ENCODE measurements at places on chromosomes 16 and 17.

GRCh38 chr17:77933777-77934398 is 24.6 kb upstream of the TNRC6C start:
- H3K27me3 ChIP-seq = no peaks in the 10 kb centered on the region
- no peak overlapping the region for H3K27ac ChIP-seq
- no peak overlapping the region for H3K4me3 ChIP-seq
- no peaks in the 10 kb centered on the region for H3K36me3 ChIP-seq
- DNase-seq = no peak

DNA sequence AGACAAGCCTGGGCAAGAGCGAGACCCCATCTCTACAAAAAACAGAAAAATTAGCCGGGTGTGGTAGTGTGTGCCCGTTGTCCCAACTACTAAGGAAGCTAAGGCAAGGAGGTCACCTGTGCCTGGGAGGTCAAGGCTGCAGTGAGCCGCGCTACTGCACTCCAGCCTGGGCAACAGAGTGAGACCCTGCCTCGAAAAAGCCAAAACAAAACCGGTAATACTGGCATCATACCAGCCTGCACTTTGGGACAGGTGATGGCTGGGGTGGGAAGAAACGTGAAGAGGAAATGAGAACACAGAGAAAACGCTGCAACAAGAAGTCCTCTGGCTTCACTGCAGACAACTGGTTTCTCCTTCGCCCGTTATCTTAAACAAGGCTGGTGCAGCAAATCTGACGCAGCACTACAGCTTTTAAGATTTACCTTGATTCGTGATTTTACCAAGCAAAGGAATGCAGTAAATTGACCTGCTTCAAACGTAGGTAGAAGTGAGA is 725 bp upstream of the CASC3 start:
- peak overlapping the region; percentile 94 for H3K27ac ChIP-seq
- no peaks in the 10 kb centered on the region for H3K27me3 ChIP-seq
- no peaks in the 10 kb centered on the region for H3K4me1 ChIP-seq
- DNase-seq = no peak
- peak overlapping the region; percentile 75 for H3K4me3 ChIP-seq
- H3K36me3 ChIP-seq = peaks cover 9% of the 10 kb centered on the region

- no peak overlapping the region for H3K4me3 ChIP-seq
- no peaks in the 10 kb centered on the region for H3K4me1 ChIP-seq
- H3K36me3 ChIP-seq = no peaks in the 10 kb centered on the region
Observed at GRCh38 chr16:77591347-77591746, 131.0 kb upstream of the NUDT7 start.

DNA sequence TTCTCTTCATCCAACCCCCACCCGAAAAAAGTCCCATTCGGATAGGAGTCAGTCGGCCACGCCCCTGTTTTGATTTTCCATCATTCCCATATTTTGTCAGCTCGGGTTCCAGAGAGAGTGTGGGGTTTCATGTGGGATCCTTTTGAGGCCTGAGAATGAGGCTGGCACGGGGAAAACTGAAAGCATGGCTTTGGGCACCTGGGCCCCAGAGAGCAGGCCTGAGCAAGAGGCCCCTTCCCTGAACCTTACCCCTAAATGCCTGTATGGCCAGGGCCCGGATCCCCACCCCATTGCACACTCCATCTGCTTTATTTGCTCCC is 4.6 kb upstream of the HOXB4 start:
- no peak overlapping the region for H3K4me3 ChIP-seq
- DNase-seq = no peak
- H3K36me3 ChIP-seq = no peaks in the 10 kb centered on the region
- peaks cover 4% of the 10 kb centered on the region for H3K27me3 ChIP-seq
- peak overlapping the region; percentile 75 for H3K27ac ChIP-seq

DNA sequence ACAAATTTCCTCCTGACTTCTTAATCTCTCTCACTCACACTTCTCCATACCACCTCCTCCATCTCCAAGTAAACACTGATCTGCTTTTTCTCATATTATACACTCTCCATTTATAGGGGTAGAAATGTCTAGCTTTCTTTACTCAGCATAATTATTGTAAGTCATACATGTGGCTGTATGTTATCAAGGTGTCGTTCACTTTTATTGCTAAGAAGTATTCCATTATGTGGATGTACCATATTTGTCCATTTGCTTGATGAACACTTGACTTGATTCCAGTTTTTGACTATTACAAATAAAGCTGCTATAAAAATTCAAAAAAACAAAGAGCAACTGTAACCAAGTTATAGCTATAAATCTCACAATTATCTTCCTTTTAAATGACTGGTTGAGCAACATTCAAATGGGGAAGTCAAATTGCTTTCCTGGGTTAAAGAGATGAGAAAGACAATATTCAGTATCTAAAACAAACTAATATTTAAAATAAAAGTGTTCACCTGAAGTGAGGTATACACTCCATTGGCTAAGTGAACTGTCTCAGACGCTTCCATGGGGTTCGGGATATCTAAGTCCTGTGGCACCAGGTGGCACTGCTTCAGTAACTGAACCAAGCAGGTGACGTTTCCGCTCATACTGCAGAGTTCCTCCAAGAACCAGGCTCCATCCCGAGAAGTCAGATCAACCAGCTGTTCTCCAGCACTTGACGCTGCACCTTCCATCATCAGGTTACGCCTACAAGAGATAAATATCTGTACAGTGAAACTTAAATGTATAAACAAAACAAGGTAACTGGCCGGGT is 32.6 kb upstream of the ARL6IP1 start:
- no peak overlapping the region for H3K4me3 ChIP-seq
- no peaks in the 10 kb centered on the region for H3K27me3 ChIP-seq
- H3K27ac ChIP-seq = no peak overlapping the region
- H3K36me3 ChIP-seq = peaks cover 16% of the 10 kb centered on the region

GRCh38 chr16:3938471-3938842 is 57.9 kb upstream of the CREBBP start:
- H3K4me1 ChIP-seq = peaks cover 4% of the 10 kb centered on the region
- H3K4me3 ChIP-seq = no peak overlapping the region
- no peak overlapping the region for H3K27ac ChIP-seq
- H3K27me3 ChIP-seq = no peaks in the 10 kb centered on the region

- H3K36me3 ChIP-seq = no peaks in the 10 kb centered on the region
- no peaks in the 10 kb centered on the region for H3K4me1 ChIP-seq
- no peak for DNase-seq
- no peak overlapping the region for H3K4me3 ChIP-seq
Observed at GRCh38 chr16:85239239-85239638, 127.0 kb upstream of the CIBAR2 start.

DNA sequence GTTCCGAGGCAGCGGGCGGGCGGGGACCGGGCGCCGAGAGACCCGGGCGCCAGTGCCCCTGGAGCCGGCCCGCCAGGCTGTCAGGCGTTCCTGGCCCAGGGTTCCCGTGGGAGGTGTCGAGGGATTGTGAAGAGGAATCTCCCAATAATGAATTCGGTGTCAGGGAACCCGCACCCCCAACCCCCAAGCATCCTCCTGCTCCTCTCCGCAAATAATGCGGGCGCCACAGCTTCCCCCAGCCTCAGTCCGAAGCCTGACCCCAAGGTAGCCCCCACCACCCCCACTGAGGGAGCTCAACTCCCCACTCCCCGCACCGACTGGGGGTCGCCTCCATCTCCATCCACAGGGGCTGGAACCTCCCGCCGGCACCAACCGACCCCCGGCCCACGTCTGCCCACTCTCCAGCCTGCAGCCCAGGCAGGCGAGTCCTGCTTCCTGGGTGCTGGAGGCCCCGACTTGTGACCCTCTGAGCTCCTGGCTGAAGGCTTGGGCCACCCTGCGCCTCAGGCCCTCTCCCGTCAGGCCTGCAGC is 641 bp upstream of the CASKIN1 start:
- H3K36me3 ChIP-seq = no peaks in the 10 kb centered on the region
- no peak for DNase-seq
- H3K4me1 ChIP-seq = peaks cover 11% of the 10 kb centered on the region
- no peak overlapping the region for H3K27ac ChIP-seq
- H3K4me3 ChIP-seq = no peak overlapping the region

DNA sequence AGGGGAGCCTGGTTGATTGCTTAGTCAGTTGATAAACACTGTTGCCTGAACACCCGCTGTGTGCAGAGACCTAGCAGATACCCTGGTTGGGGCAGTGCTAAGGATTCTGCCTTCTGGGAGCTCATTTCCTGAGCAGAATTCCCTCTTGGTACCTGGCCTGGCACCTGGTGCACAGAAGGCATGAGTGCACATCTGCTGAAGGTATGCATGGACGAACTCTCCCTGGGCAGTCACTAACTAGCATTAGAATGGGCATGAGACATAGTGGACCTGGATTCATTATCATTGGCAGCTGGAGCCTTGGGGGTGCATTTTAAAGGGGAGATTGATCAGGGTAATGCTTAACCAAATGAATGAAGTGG is 13.1 kb downstream of the ADCY7 start:
- H3K4me1 ChIP-seq = peaks cover 21% of the 10 kb centered on the region
- H3K27ac ChIP-seq = no peak overlapping the region
- DNase-seq = no peak
- no peaks in the 10 kb centered on the region for H3K36me3 ChIP-seq

- H3K36me3 ChIP-seq = no peaks in the 10 kb centered on the region
- no peaks in the 10 kb centered on the region for H3K4me1 ChIP-seq
- H3K4me3 ChIP-seq = no peak overlapping the region
- DNase-seq = no peak
- H3K27ac ChIP-seq = no peak overlapping the region
Observed at GRCh38 chr17:56880133-56880532, 33.7 kb downstream of the TRIM25 start.

DNA sequence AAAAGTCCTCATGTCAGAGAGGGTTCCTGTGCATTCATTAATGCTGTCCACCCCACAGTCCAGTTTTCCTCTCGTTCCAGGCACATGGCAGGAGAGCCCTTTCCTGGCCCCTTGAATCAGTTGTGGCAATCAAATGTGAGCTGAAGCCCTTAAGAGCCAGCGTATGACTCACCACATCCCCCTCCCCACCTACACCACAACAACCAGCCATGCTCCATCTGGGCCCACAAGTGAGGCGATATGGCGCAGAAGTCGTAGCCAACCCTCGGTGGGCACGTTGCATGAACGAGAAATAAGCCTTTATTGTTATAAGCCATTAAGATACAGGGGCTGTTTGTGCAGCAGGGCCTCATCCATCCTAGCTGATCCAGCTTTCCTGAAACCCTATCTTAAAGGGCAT is 28.2 kb downstream of the GRIN2A start:
- no peaks in the 10 kb centered on the region for H3K36me3 ChIP-seq
- no peak overlapping the region for H3K27ac ChIP-seq
- H3K27me3 ChIP-seq = no peaks in the 10 kb centered on the region
- no peaks in the 10 kb centered on the region for H3K4me1 ChIP-seq
- no peak overlapping the region for H3K4me3 ChIP-seq
- no peak for DNase-seq

DNA sequence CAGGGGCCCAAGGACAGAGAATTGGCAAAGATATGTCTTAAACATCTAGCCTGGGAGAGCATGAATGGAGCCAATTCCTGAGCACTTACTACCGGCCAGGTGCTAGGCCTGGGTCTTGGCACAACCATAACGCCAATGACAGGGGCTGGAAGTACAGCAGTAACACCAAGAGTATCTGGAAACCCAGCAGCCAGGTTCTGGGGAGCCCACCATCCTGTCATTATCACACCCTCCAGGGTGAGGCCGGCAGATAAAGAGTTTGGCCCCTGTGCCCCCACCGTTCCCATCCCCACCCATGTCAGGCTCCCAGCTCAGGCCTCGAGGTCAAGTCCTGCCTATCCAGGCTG is 508 bp upstream of the TMC8 start:
- H3K27ac ChIP-seq = peak overlapping the region; percentile 72
- H3K36me3 ChIP-seq = no peaks in the 10 kb centered on the region
- peaks cover 3% of the 10 kb centered on the region for H3K4me1 ChIP-seq

DNA sequence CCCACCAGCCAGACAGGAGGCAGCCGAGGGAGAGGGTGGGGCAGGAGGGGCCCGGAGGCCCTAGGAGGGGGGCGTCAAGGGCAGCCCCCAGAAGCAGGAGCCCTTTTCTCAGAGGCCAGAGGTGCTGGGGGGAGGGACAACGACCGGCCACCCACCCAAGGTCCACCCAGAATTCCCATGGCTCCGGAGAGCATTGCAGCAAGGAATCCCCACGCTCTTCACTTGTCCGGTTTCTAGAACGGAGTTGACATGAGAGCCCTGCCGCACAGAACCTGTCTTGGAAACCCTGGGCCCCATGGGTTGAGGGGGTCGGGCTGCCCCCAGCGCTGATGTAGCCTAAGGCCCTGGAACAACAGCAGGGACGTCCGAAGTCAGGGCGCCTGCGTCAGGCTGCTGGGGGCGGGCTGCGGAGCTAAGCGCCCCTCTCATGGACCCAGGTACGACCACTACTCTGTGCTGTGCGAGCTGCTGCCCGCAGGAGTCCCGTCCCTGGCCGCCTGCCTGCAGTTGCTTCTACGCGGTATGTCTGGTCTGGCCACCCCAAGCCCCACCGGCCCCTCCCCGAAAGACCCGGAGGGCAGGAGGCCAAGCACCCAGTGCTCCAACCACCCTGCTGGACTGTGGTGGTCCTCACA is 11.2 kb downstream of the CYBC1 start:
- peaks cover 32% of the 10 kb centered on the region for H3K4me1 ChIP-seq
- no peak overlapping the region for H3K4me3 ChIP-seq
- no peak overlapping the region for H3K27ac ChIP-seq
- H3K27me3 ChIP-seq = no peaks in the 10 kb centered on the region

DNA sequence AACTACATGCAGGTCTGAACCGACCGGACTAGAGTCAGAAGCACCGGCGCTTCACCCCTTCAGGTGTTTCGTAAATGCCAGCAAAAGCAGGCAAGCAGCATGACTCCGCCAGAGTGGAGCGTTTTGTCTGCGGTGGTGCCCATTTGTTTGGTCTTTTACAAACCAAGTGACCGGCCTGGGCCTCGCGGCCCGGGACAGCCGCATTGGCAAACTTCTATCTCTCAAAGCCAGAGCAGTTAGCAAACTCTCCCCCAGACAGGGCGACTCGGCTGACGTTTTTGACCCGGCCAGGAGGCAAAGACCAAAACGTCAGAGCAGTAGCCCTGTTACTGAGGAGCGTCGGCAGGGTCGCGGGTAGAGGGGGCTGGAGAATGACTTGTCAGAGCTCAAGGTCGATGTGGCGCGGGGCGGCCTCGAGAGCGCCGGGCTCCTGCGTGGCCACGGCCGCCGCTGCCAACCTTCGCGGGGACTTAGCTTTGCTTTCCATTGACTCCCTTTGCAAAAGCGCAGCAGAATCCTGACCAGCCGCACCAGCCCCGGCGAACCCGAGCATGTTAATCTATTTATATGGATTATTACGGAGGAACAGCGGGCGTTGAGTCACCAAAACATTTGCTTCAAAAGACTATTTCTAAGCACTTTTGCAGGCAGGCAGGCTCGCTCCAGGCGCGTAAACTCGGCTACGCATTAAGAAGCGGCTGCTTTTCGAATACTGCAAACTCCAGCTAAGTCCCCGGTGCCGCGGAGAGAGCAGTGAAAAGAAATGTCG is 763 bp upstream of the SOX9 start:
- peaks cover 44% of the 10 kb centered on the region for H3K4me1 ChIP-seq
- no peak for DNase-seq
- H3K27me3 ChIP-seq = peaks cover 11% of the 10 kb centered on the region
- peak overlapping the region; percentile 62 for H3K27ac ChIP-seq
- no peaks in the 10 kb centered on the region for H3K36me3 ChIP-seq

Measured in liver (tissue), 10 donors.